Vagina (tissue), 2 donors: ENCODE measurements at places on chromosomes 6 and 20.
A peak's percentile ranks its signal among the peaks of the same experiment; 100 is the strongest.

DNA sequence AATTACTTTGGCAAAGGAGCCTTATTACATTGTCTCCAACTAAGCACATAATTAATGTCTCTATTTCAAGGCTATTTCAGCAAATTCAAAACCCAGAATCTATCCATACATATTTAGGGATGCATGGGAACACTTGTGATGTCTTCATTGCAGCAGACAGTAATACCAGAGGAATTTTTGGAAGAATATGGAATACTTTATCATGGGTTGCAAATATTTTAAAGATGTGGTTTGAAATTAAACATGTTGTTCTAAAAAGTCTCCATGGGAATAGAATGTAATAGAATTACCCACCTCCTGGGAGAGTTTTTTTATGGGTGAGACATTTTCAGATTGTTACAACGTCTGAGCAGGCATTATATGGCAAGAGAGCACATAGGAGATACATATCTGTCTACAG lies 170.8 kb downstream of the KCNQ5 start:
- no peak for DNase-seq

- no peak for DNase-seq
Observed at GRCh38 chr6:87408721-87409155, 966 bp downstream of the CFAP206 start.

DNA sequence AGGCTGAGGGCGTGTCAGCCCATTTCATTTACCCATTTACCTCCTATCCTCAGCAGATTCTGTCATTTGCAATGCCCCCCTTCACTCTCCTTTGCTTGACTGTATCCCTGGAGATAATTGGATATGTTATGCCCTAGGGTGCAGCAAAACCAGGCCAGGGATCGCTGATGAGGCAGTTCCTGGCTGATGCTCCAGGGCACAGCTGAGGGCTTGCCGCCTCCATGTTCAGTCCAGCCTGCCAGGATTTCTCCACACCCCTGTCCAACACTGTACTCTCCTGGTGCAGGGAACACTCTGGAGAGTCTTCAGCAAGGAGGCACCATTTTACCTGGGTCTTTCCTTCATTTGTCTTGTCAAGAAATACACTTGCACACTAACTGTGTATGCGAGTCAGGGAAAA lies 532.1 kb upstream of the CHD6 start:
- no peak for DNase-seq

DNA sequence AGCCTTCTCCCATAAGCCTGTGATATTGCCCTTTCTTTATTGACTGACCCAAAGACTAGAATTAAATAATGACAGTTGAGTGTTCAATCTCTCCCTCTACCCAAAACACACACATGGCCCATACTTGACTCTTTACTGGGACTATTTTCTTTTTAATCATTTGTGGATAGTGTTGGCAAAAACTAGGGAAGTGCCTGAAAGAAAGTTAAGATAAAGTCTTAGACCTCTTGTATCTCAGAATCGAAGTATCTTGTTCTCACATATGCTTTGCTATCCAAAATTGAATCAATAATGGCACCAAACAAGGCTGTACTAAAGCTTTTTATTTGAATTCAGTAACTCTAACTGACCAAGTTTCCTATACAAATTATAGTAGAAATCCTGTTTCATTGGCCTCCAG lies 19.0 kb downstream of the TMEM244 start:
- no peak for DNase-seq

GRCh38 chr6:28410767-28411166 lies 11.2 kb upstream of the ZSCAN12 start:
- no peak for DNase-seq

DNA sequence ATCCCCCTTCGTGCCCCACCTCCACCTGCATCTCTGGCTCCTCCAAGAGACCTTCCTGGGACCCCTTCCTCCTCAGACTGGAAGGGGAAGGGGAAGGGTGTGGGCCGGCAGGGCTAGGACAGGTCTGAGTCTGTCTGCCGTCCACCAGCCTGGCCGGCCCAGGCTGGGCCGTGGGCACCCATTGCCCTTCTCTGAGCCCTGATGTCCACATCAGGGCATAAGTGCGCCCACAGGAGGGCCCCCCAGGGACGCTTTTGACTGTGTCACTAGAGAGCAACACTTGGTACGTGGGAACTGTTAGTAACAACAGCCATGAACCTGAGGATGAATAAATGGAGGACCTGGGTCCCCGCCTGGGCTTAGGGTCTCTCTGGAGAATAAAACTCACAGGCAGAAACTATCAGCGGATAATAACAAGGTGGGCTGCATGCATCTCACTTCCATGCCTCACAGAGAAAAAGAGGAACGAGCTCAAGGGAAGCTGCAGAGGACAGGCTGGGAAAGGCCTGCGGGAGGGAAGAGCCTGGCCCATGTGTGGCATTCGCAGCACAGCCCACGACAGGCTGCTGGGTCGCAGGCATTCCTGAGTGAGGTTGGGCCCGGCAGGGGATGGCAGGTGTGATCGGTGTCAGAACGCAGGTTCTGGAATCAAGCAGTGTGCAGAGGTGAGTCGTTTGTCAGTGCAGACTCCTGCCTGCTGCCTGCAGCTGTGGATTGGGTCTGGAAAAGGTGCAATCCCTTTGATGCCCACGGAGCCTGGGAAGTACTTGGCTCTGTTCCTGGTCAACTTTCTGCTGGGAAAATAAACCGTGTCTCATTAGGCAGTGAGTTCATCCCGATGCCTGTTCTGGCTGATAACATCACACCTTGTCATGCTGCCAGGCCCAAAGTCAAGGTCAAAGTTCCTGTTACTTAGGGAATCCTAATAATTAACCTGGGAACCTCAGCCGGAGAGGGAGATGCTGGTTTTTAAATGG lies 60.9 kb downstream of the BCAS4 start:
- no peak for DNase-seq

GRCh38 chr20:35953387-35954199 lies 709 bp downstream of the SCAND1 start:
- DNase-seq: no peak

DNA sequence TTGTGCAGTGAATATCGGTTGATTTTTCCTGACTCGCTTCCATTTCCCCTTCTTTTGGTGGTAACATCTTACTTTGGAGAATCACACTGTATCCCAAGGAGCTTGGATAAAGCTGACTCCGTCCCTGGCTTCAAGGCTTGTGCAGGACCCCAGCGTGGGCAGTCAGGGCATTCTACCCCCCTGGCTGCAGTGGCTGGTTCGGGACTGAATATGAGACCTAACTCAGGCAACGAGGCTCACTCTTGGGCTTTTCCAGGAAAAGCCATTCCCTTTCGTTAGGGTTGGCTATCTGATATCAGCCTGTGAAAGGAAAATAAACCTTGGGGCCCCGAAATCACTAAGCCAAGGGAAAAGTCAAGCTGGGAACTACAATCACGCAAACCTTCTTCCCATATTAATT lies 30.1 kb upstream of the GJA1 start:
- DNase-seq: no peak

GRCh38 chr20:48601798-48602197 lies 226.0 kb downstream of the PREX1 start:
- no peak for DNase-seq

DNA sequence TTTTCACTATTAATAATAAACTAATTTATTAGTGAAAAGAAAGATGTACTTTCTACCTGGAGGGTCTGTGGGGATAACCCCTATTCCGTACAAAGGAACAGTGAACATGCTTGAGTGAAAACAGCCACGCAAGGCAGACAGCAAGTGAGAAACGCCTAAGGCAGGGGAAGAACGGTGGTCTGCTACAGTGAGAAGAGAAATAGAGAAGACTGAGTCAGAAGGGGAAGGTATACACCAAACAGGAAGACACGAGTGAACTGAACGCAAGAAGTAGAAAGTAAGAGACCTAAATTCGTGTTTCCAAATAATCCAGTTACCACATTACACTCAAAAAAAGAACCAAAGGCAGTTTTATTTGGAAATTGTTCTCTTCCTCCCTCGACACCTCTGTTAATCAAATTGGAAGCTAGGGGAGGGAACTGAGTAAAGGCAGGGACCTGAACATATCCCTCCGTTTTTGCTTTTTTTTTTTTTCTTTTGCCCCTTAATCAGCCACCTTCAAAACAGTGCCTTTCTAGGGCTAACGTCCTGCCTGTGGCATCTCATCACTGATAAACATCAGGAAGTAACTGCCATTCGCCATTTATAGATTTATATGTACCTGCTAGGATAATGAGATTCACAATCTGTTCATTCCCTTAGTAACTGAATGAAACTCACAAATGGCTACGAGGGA lies 48.9 kb downstream of the ATXN1 start:
- DNase-seq: no peak

DNA sequence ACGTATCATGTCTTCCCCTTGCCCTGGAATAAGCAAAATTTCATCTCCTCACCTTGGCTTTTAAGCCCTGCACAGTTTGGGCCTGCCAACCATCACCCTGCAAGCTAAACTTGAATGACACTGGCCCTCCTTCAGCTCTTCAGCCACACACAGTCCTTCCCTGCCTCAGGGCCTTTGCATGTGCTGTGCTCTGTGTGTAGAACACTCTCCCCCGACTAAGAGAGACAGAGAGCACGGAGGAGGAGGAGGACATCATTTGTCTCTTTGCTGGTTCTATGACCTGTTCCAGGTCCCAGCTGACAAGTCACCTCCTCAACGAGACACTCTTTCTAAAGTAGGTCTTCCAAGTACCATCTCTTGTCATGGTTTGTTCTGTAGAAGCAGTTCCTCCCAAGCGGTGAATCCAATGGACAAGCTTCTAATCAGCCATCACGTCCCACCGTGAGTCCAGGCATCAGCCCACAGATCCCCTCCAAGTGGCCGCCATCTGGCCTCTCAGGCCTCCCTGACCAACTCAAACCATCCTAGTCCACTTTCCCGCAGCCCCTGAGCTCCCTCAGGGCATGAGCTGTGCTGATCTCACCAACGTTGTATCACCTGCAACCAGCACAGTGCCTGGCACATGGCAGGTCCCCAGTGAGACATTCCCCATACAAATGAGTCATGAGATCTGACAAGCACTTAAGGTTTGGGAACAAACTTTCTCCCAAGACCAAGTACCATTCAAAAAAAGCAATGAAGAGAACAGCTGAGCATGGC lies 30.5 kb downstream of the NFATC2 start:
- no peak for DNase-seq

DNA sequence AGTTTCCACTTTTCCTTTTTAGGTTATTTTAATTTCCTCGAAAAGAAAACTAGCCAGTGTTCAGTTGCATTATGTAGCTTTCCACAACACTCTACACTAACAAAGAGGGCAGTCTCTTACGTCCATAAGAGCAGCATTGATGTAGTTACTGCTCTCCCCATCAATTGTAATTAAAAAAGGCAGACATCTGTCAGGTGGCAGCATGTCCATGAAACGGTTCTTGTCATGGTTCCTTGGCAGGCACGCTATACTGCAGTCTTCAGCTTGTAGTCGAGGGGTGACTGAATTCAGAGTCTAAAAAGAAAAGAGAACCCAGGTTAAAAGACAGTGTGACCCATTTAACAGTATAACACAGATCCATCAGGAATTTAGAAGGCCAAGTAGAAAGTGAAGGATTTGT lies 80.1 kb upstream of the THEMIS start:
- no peak for DNase-seq

DNA sequence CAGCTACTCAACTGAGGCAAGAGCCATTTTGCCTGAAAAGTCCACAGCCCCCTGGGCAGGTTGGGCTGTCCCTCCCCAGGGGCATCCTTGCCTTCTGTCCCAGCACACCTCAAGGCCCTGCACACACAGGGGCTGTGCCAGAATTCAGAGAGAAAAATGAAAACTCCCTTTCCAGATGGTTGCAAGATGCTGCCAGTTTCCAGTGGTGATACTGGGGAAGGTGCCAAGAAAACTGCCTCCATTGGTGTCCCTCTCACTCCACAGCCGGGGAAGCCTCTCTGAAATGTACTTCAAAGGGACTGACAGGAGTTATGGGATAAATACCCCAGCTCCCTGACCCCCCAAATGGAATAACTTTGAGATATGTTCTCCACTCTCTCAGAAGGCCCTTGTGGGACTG lies 154.2 kb upstream of the MAFB start:
- no peak for DNase-seq

- DNase-seq: no peak
Observed at GRCh38 chr6:122947355-122947754, 48.7 kb upstream of the CLVS2 start.

GRCh38 chr6:130447374-130447773 lies 81.6 kb downstream of the TMEM200A start:
- DNase-seq: no peak

GRCh38 chr6:107466062-107466461 lies 6.7 kb upstream of the PDSS2 start:
- DNase-seq: no peak

GRCh38 chr6:15962449-15962764 lies 166.5 kb upstream of the MYLIP start:
- DNase-seq: peak; percentile 27

- DNase-seq: no peak
Observed at GRCh38 chr20:37822141-37822601, 80.8 kb upstream of the VSTM2L start.

GRCh38 chr6:37115236-37115895 lies 54.6 kb upstream of the PIM1 start:
- DNase-seq: no peak
